GM06990 (cell line): ENCODE measurements at places on chromosomes 7 and 10.

DNA sequence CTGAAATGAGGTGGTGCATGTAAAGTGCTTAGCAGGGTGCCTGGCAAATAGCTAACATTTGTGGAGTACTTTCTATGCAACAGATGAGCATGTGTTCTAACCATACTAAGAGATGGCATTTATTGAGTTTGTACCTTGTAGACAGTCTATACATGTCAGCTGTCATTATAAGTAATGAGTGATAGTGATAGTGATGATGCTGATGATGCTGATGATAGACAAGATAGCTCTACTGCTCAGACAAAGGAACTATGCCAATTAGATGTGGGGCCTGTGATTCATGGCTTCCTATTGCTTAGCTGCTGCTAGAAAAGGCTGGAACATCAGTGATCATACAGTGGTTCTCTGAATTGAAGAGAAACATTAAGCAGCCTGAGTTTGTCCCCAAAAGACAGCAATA, 585.8 kb downstream of the KCNMA1 start:
- DNase-seq: no peak

- DNase-seq: no peak
Measured at GRCh38 chr10:104657457-104657856, 16.4 kb downstream of the SORCS3 start.

GRCh38 chr7:100886142-100886935, 3.2 kb downstream of the UFSP1 start:
- DNase-seq: no peak

DNA sequence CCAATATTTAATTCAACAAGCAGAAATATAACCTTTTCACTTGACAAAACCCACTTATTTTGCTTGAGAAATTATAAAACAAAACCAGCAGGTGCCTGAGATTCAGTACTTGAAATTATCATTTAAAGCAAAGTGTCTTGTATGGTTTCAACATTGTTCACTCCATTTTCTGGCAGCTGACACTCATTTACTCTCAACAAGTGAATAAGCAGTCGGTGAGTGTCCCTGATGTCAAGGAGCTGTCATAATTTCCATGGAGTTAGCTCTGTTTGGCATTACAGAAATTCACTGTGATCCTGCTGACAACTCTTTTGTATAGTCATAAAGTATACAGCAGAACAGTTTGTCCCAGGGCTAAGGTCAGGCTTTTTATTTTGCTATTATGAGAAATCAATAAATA, 490.0 kb downstream of the CNTNAP2 start:
- no peak for DNase-seq

- no peak for DNase-seq
Measured at GRCh38 chr7:79973455-79973854, 161.2 kb upstream of the GNAI1 start.

DNA sequence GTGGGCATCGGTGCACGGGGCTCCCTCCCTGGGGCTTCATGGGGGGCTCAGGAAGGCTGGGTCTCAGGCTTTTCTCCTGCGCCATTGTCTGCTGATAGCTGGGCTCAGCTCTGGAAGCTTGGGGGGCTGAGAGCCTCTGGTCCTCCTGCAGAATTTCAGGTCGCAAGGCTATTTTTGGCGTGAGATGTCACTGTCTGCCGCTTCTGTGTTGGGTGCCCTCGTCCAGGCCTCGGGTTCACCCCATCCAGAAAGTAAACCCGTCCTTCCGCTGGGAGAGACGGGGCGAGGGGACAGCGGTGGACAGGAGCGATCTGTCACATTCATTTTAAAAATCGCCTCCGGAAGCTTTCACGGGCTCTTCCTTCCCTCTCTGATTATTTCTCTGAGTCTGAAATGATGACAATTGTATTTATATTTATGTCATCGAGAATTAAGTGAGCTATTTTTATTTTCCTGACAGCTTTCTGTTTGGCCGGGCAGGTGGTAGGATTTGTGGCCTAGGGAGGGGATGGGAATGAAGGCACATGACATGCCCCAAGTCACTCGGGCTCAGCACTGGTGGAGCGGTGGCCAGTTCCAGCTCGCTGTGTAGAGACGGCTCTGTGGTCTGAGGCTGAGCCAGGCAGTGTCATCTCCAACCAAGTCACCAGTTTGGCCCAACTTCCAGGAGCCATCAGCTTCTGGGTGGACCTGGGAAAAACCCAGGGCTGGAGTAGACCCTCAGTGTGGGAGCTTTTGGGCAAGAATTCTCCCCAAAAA, 40.7 kb upstream of the AP5Z1 start:
- no peak for DNase-seq

DNA sequence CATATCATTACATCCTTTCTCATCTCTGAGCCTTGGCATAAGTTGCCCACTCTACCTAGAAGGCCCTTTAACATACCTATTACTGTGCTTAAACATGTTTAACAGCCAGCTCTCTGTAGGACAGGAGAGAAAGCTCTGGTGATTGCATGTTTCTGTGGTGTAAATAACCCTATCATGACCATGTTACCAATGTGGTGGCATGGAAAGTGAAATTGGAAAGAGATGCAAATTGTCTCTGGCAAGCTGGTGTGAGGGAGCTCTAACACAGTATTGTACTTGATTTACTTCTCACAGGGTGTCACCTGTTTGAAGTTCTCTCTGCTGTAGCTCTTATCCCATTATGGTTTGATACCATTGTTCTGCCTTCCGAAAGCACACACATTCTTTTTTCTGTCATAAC, 231.8 kb upstream of the DKK1 start:
- DNase-seq: no peak

GRCh38 chr10:98349508-98349922, 65.5 kb downstream of the PYROXD2 start:
- peak; percentile 18 for DNase-seq

DNA sequence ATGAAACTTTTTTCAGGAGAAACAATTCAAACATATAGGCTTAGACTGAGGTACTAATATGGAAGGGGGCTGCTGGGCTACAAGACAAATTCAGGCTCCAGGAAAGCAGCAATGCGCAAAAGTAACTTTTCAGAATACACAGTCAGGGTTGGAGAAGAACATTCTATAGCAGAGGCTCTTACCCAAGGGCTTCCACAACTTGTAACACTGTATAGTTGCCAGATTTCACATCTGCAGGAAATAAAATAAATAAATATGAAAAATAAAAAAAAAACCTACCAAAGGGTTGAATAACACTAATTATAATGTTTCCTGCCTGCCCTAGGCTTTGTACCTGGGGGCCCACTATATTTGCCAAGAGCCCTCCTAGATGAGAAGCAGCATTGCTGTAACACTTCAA, 14.3 kb downstream of the MMS19 start:
- no peak for DNase-seq

DNA sequence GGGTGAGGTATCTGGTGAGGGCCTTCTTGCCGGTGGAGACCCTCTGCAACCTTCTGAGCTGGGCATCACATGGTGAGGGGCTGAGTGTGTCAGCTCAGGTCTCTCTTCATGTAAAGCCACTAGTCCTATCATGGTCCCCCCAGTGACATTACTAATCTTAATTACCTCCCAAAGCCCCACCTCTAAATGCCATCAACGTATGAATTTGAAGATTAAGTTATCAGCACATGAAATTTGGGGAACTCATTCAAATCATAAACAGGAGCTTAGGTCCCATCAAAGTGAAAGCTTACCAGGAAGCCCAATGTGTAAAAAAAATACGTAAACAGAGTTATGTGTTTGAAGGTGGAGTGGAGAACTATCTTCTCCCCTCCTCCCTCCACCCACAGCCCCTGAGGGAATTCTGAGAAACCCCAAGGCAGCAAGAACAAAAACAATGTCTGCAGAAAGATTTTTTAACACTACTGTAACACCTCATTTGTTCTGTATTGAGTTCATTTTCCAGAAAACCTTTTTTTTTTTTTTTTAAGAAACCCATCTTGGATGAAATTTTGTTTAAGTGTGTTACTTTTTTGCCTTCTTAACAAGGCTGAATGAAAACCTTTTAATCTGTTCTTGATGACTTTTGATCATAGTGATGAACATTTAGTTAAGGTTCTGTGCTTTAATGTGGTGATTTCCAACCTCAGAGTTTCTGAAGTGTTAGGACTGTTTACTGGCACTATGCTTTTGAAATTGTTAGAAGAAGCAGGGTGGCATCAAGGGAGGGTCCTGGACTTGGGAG, 19.1 kb upstream of the PCGF5 start:
- no peak for DNase-seq

GRCh38 chr7:19404912-19405329, 259.7 kb upstream of the FERD3L start:
- no peak for DNase-seq

- no peak for DNase-seq
Measured at GRCh38 chr7:50697748-50698147, 84.9 kb downstream of the GRB10 start.

GRCh38 chr7:93284908-93285307, 52.7 kb downstream of the VPS50 start:
- DNase-seq: no peak

- no peak for DNase-seq
Measured at GRCh38 chr7:50685135-50686065, 97.3 kb downstream of the GRB10 start.

- DNase-seq: no peak
Measured at GRCh38 chr10:109743574-109743973, 179.7 kb downstream of the XPNPEP1 start.
